AG08396 (cell line): ENCODE measurements at places on chromosomes 11 and 22.
A peak's percentile ranks its signal among the peaks of the same experiment; 100 is the strongest.

GRCh38 chr22:50702821-50703725, 30.4 kb downstream of the SHANK3 start:
- no peak for DNase-seq

DNA sequence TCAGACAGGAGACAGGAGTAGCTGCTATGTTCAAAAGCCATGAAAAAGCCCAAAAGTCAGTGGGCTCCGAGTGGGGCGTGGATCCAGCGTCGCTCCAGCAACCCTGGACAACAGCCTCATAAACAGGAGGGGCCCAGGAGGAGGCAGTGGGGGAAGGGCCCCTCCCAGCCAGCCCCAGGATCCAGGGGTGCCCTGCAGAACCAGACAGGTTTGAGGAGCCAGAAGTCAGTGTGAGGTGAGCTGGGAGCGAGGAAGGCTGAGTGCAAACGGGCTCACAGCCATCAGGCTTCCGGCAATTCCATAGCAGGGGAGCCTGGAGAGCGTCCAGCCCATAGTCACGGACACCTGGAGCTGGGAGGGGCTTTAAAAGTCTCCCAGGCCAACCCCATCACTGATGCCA, 217.7 kb downstream of the MN1 start:
- no peak for DNase-seq

DNA sequence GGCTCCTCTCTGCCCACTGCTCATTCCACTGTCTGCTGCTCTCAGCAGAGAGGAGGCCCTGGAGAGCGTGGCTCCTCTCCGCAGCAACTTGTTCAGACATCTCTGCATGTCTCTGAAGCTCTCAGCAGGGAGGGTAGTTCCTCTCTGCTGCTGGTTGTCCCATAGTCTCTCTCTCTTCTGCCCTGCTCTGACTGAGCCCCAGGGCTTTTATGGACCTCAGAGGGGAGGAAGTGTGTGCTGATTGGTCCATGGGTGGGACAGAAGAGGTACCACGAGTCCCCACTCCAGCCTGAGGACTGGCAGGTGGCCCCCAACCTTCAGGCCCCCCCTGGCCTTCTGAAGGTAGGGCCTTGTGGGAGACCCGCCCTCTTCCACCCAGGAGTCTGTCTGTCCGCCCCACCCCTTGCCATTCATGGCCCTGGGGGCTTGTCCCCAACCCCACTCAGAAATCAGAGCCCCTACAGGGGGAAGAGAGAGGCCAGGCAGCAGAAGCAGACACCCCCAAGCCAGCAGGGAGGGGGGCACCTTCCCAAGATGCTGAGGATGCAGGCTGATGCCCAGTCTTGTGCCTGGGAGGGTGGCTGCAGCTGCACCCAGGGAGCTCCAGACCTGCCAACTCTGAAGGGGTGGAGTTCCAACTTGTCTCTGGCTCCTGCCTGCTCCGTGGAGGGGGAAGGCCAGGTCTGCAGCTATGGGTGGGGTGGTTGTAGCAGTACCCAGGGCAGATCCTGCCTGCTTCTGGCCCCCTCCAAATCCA, 35.1 kb downstream of the C11orf91 start:
- no peak for DNase-seq

- no peak for DNase-seq
Measured at GRCh38 chr11:133840479-133840941, 4.8 kb downstream of the SPATA19 start.

GRCh38 chr11:45105233-45105983, 41.0 kb upstream of the PRDM11 start:
- peak; percentile 84 for DNase-seq

GRCh38 chr22:40611606-40612005, 24.9 kb downstream of the MRTFA start:
- DNase-seq: no peak

DNA sequence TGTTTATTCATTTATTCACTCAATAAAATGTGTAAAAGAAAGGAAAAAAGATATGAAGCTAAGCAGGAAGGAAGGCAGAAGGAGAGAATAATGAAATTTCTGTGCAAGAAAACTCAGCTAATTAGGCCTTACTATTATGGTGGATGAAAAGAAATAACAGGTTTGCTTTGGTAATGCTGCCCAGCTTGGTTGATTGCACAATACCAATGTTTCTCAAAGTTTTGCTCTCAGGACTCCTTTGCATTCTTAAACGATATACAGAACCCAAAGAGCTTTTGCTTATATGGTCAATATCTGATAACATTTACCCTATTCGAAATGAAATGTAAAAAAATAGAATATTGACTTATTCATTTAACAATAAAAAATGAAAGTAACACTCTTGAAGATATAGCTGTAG, 7.3 kb upstream of the CTSC start:
- DNase-seq: no peak

DNA sequence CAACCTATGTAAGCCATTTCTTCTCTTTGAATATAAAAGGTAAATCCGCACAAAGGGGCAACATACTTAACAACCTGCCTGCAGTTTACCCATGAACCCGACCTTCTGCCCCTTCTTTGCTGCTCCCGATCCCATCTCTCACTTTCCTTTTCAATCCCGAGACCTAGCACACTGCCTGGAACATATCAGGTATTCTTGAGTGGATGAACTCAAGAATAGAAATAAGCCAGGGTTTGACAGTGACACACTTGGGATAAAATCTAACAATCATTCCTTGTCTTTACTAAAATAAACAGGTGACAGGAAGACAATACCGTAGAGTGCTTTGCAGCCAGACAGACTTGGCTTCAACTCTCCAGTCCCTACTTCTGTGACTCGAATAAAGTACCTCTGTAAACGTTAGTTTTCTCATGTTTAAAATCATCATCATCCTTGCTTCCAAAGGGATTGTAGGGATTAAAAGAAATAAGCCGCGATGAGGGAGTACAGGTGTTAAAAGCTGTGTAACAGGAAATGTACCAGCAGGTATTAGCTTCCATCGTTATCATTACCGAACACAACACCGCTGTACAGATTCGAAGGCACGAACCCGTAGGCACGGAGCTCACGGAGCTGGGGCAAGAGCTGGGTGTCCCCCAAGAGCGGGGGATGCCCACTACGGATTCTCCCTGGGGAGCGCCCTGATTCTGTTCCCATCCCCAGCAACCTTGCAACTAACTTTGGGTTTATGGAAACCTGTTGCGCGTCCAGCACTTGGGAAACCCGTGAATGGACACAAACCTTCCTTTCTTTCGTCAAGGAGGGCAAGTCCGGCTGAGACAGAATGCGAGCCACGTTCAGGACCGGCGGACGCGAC, 720 bp downstream of the UFD1 start:
- no peak for DNase-seq

- no peak for DNase-seq
Measured at GRCh38 chr11:72578051-72578450, 96.2 kb downstream of the PDE2A start.

DNA sequence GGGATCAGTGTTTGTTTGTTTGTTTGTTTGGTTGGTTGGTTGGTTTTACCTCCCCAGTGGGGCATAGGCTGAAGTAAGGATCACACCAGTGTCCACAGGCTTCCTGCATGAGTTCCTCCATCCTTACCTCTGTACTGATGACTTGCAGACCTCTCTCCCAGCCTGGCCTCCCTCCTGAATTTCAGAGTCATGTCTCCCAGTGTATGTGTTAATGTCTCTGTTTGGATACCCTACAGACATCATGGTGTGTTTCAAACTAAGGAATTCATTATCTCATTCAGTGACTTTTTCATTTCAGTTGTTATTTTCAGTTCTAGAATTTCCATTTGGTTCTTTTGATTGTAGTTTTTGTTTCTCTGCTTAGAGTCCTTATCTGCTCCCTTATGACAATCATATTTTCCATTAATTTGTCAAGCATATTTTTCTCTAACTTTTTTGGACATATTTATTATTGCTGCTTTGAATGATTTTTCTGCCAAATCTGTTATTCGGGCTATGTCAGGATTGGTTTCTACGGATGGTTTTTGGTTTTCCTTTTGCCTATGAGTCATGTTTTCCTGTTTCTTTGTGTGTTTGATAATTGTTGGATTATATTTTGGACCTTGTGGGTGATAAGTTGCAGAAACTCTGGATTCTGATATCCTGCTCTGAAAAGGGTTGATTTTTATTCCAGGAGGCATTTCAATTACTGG, 23.6 kb downstream of the MYEOV start:
- no peak for DNase-seq

- DNase-seq: no peak
Measured at GRCh38 chr11:45232341-45233080, 53.6 kb downstream of the SYT13 start.

- peak; percentile 78 for DNase-seq
Measured at GRCh38 chr11:62542750-62543567, 3.6 kb downstream of the AHNAK start.

- no peak for DNase-seq
Measured at GRCh38 chr11:7559398-7560283, 45.8 kb downstream of the PPFIBP2 start.

DNA sequence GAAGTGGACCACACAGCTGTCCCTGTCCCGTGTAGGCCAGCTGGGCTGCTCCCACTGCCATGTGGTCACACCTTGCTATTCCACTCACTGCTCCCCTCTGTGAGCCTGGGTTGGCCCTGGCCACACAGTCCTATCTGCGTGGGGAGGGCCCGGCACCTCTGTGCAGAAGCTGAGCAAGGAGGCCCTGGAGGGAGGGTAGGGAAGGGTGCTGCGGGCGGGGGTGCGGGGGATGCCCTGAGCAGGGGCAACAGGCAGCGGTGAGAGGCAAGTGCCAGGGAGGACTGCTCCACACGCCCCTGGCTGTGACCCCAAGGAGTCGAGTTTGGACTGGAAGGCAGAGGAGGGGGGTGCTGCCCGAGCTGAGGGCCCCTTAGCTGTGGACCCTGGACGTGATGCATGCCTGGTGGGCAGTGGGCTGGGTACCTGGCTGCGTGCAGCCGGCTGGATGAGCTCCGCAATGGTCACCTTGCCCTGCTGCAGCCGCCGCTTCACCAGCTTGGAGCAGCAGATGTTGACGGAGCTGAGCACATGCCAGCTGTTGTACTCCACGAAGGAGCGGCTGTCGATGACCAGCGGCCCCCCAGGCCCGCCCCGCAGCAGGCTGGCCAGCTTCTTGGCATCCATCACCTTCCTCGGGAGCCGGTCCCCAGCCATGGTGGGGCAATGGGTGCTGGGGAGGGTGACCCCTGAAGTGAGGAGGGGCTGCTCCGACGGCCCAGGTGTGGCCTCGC, 6.7 kb downstream of the DUSP8 start:
- DNase-seq: no peak

DNA sequence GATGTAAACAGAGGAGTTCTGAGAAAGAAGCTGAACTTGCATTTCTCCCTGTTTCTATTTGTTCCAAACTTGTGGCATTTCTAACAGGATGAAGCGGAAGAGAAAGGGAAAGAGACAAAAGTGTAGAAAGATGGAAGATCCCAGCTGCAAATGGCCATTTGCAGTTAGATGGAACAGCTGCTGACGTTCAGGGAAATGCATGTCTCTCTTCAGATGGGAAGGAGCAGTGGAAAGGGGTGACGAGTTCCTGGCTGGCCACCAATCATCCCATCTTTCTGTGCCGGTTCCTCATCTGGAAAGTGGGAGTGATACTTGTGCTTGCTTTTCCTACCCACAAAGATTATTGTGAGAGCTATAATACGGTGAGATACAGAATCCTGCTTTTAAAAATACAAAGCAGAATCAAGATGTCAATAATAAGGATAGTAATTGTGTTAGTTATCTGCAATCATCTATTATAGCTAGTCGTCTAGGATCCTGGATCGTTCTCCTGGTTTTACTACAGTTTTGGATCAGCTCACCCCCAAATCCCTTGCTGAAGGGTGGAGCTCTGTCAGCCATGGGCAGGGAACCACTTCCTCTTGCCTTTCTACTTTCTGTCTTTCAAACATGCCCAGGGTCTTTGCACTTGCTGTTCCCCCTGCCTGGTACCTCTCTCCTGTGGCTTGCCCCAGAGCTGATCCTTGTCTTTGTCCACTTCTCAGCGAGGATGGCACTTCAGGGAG, 1.2 kb upstream of the TIMP3 start:
- DNase-seq: no peak
